ENCODE measurements at places on chromosomes 2 and 18. TPM values are rescaled to one million over a fixed set of nuclear protein-coding genes. Genes with fewer than 3 reads are reported as not detected.

- H3K27me3 ChIP-seq, result no peaks in the 10 kb centered on the region
- H3K4me3 ChIP-seq, result no peak overlapping the region
- H3K4me1 ChIP-seq, result no peaks in the 10 kb centered on the region
- H3K36me3 ChIP-seq, result no peaks in the 10 kb centered on the region
Measured at GRCh38 chr2:223328578-223328977, 273.6 kb downstream of the SCG2 start.

Gene DDX1
- 100.0 TPM for total RNA-seq

GRCh38 chr2:101145406-101145805 lies 5.8 kb downstream of the TBC1D8 start:
- peaks cover 51% of the 10 kb centered on the region for H3K27me3 ChIP-seq
- H3K27ac ChIP-seq, result no peak overlapping the region
- no peak for DNase-seq
- no peak overlapping the region for H3K4me3 ChIP-seq
- H3K36me3 ChIP-seq, result no peaks in the 10 kb centered on the region
- H3K4me1 ChIP-seq, result peaks cover 3% of the 10 kb centered on the region

DNA sequence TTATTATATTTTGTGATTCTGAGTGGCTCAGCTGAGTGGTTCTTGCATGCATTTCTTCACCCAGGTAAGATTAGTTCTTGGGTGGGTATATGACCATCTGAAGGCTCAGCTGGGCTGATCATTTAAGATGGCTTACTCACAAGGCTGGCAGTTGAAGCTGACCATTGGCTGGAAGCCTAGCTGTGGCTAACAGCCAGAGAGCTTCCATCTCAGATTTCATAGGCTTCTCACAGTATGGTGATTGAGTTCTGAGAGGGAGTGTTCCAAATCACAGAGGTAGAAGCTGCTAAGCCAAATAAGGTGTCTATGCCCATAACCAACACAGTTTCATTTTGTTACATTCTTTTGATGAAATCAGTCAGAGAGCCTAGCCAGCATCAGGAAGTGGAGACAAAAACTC lies 117.4 kb upstream of the RPRM start:
- no peak for DNase-seq
- no peaks in the 10 kb centered on the region for H3K4me1 ChIP-seq
- H3K27me3 ChIP-seq, result no peaks in the 10 kb centered on the region
- no peaks in the 10 kb centered on the region for H3K36me3 ChIP-seq
- H3K27ac ChIP-seq, result no peak overlapping the region
- H3K4me3 ChIP-seq, result no peak overlapping the region

DNA sequence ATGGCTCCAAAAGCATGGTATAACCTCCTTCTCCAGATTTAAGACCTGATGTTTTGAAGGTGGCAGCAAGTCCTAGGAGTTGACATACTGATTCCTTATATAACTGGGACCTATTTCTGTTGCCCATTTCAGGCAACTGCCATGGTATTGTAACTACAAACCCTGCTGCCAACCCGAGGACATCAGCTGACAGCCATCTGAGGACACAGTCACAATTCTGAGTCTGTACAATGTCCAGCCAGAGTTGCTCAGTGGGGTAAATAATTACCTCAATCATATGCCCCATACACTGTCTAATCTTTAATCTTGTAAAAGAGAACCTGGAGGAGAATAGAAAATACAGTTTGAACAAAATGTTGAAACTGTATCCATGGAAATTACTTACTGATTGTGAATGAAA lies 8.7 kb upstream of the GAREM2 start:
- H3K27ac ChIP-seq, result no peak overlapping the region
- H3K36me3 ChIP-seq, result no peaks in the 10 kb centered on the region
- H3K4me3 ChIP-seq, result no peak overlapping the region
- H3K4me1 ChIP-seq, result no peaks in the 10 kb centered on the region
- no peak for DNase-seq

DNA sequence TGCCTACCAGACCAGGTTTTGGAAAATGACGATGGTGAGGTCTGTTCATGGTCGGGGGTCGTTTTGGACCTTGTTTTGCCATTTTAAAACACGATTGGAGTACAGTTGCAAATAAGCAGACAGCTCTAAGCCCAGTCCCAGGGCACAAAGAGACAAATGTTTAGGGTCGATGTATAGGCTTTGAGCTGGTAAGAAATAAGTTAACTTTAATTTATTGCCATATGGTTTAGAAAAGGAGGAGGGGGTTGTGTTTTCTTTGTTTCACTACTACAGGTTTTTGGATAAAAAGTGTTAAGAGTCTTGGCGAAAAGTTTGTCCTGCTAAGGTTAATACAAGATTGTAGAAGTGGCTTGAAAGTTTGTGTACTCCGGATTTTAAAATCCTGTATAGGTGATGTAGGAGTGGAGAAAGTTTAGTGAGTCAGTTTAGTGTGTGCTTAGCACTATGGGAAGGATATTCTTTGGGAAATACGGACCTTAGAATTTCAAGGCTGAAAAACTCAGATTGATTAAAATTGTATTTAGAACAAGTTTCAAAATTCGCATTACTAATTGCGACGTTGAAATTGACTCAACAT lies 1.3 kb downstream of the KCMF1 start:
- H3K4me1 ChIP-seq, result peaks cover 45% of the 10 kb centered on the region
- H3K4me3 ChIP-seq, result peak overlapping the region; percentile 90
- H3K27me3 ChIP-seq, result no peaks in the 10 kb centered on the region

Gene RNU2-63P
- total RNA-seq, result 19.7 TPM

- no peak overlapping the region for H3K4me3 ChIP-seq
- no peaks in the 10 kb centered on the region for H3K36me3 ChIP-seq
- no peak for DNase-seq
- H3K27ac ChIP-seq, result no peak overlapping the region
Measured at GRCh38 chr2:60118061-60118460, 435.4 kb downstream of the BCL11A start.

Gene CD226
- 85.3 TPM for total RNA-seq

DNA sequence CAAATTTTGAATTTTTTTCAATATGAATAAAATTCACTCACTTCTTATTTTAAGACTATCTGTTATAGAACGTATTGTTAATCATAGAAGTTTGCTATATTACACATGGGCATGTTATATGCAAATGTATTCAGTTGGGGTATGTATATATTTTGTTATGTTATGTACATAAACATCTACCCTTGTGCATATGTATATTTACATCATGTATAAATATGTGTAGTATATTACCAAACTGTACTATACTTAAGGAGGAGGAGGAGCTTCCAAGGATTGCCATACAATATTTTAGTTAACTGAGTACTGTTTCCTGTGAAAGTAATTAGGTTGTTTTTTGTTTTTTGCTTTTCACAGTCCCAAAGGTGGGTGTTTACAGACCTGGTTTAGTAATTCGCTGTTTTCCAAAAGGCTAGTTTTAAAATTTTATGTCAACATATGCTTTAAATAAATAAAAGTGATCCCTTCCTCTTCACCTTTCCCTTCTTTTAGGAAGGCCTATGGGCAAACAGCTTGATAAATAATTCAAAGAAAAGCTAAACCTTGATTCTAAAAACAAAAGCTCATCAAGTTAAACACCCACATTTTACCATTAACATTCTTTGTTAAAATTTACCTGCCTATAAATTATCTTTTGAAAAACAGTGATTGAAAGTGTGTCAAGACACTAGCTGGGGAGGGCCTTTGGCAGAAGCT lies 12.9 kb upstream of the POU3F3 start:
- H3K4me1 ChIP-seq, result peaks cover 4% of the 10 kb centered on the region
- H3K36me3 ChIP-seq, result no peaks in the 10 kb centered on the region
- no peak for DNase-seq
- peaks cover 36% of the 10 kb centered on the region for H3K27me3 ChIP-seq

DNA sequence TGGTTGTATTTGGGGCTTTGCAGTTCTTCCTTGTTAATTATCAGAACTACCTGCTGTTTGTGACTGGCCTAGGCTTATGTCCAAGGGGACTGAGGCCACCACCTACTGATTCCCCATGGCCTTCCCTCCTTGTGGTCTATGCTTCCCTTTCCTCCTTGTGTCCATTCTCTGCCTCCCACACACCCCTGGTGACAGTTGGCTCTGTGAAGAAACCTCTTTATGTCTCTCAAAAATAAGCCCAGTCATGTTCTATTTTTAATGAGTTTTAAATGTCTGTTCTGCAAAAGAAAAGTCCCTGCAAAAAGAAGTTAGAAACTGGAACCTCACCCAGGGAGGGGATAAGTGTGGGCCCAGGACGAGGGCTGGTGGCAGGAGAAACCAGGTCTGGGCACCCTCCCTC lies 105.0 kb downstream of the SMC6 start:
- H3K27me3 ChIP-seq, result no peaks in the 10 kb centered on the region
- no peaks in the 10 kb centered on the region for H3K4me1 ChIP-seq
- H3K27ac ChIP-seq, result no peak overlapping the region
- DNase-seq, result no peak
- no peaks in the 10 kb centered on the region for H3K36me3 ChIP-seq

GRCh38 chr18:40414155-40414754 lies 1540.8 kb upstream of the PIK3C3 start:
- no peak overlapping the region for H3K27ac ChIP-seq
- no peaks in the 10 kb centered on the region for H3K36me3 ChIP-seq
- H3K4me3 ChIP-seq, result no peak overlapping the region

Gene CD8B2
- not detected for total RNA-seq

GRCh38 chr2:27078267-27079194 lies at the start of gene EMILIN1:
Gene EMILIN1, plus strand, starts transcription at chr2:27078615. Its CDS starts 451 bp downstream, at chr2:27079066.
- H3K4me3 ChIP-seq, result no peak within 1 kb of the TSS
- DNase-seq, result no peak
- H3K27ac ChIP-seq, result no peak within 1 kb of the TSS
- no peaks in the 10 kb centered on the region for H3K36me3 ChIP-seq
- H3K4me1 ChIP-seq, result peaks cover 43% of the 10 kb centered on the region

GRCh38 chr2:118750959-118751565 lies 96.4 kb downstream of the EN1 start:
- H3K4me3 ChIP-seq, result no peak overlapping the region
- no peaks in the 10 kb centered on the region for H3K27me3 ChIP-seq
- no peaks in the 10 kb centered on the region for H3K4me1 ChIP-seq
- no peak overlapping the region for H3K27ac ChIP-seq
- H3K36me3 ChIP-seq, result no peaks in the 10 kb centered on the region

Gene RFTN2
- not detected for total RNA-seq

Gene ARPC2
- 639 TPM for total RNA-seq

- no peaks in the 10 kb centered on the region for H3K27me3 ChIP-seq
- no peaks in the 10 kb centered on the region for H3K4me1 ChIP-seq
- DNase-seq, result no peak
- no peaks in the 10 kb centered on the region for H3K36me3 ChIP-seq
- no peak overlapping the region for H3K27ac ChIP-seq
- H3K4me3 ChIP-seq, result no peak overlapping the region
Measured at GRCh38 chr18:48571639-48572384, 33.0 kb downstream of the CTIF start.

GRCh38 chr2:221153226-221153625 lies 418.9 kb downstream of the EPHA4 start:
- H3K4me3 ChIP-seq, result no peak overlapping the region
- no peak overlapping the region for H3K27ac ChIP-seq
- no peaks in the 10 kb centered on the region for H3K4me1 ChIP-seq
- no peaks in the 10 kb centered on the region for H3K36me3 ChIP-seq
- DNase-seq, result no peak

DNA sequence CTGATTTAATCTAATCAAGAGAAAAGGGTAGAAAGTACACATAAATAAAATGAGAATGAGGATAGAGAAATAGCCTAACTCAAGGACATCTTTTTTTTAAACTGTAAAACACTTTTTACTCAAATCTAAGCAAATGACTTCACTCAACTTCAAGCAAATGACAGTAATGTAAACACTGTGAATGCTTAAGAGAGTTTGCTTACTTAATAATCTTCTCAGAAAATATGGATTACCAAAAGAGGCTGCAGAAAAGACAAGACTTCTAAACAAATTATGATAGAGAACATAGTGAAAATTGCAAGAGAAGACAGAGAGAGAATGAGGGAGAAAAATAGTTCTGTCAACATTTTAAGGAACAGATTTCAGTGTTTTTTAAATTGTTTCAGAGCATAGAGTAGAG lies 52.5 kb downstream of the FAM124B start:
- peaks cover 28% of the 10 kb centered on the region for H3K27me3 ChIP-seq
- no peaks in the 10 kb centered on the region for H3K36me3 ChIP-seq
- H3K4me3 ChIP-seq, result no peak overlapping the region

GRCh38 chr2:220893411-220893810 lies 678.7 kb downstream of the EPHA4 start:
- DNase-seq, result no peak
- H3K4me1 ChIP-seq, result no peaks in the 10 kb centered on the region
- no peak overlapping the region for H3K4me3 ChIP-seq

Gene KIF1A
- total RNA-seq, result 0.97 TPM

Gene SCYGR4
- total RNA-seq, result not detected

DNA sequence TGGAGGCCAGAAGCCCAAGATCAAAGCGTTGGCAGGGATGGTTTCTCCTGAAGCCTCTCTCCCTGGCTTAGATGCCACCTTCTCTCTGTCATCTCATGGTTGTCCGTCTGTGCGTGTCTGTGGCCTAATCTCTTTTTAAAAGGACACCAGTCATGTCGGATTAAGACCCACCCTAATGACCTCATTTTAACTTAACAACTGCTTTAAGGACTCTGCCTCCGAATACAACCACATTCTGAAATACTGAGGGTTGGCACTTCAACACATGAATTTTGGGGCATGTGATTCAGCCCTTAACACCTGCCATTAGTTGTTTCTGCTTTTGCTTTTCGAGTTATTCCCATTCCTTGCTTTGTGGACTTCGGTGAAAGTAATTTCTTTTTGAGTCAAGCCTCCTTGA lies 97.8 kb upstream of the SMIM21 start:
- no peaks in the 10 kb centered on the region for H3K36me3 ChIP-seq
- no peaks in the 10 kb centered on the region for H3K27me3 ChIP-seq
- H3K4me3 ChIP-seq, result no peak overlapping the region

Gene RTP5
- total RNA-seq, result 0.30 TPM

GRCh38 chr2:185137700-185138099 lies 539.4 kb downstream of the ZNF804A start:
- H3K4me3 ChIP-seq, result no peak overlapping the region
- H3K4me1 ChIP-seq, result no peaks in the 10 kb centered on the region
- H3K36me3 ChIP-seq, result no peaks in the 10 kb centered on the region
- no peaks in the 10 kb centered on the region for H3K27me3 ChIP-seq

DNA sequence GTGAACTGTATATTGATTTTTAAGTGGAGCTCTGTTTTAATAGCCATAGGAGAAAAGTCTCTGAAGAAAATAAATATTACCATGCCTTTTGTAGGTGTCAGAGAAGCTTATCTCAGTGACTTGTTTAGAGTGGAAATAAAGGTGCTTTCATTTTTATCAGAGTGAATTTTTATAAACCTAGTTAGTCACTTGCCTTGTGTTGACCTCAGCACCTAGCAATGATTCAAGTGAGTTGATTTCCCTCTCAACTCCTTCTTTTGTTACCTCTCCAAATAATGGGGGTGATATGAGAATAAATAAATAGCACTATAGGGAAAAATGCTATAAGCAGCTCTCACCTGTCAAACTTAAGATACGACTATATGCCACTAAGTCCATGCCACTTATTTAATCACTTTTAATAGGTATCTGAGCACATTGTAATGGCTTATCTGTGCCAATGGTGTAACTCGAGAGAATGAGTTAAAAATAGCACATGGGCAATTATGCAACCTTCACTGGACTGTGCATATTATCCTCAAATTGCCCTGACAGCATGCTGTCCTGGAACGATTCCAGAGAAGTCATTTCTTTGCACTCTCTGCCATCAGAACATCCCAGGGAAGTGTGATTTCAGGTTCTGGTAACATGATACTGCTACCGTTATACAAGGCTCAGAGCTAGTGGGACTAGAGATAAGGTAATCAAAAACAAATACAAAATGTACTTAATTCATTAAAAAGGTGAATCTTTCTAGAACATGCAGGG lies 290.8 kb downstream of the CCDC85A start:
- no peaks in the 10 kb centered on the region for H3K36me3 ChIP-seq
- H3K4me3 ChIP-seq, result no peak overlapping the region

Gene CHRNG
- total RNA-seq, result not detected

- no peaks in the 10 kb centered on the region for H3K36me3 ChIP-seq
- peaks cover 2% of the 10 kb centered on the region for H3K4me1 ChIP-seq
- no peaks in the 10 kb centered on the region for H3K27me3 ChIP-seq
- no peak overlapping the region for H3K27ac ChIP-seq
- DNase-seq, result no peak
Measured at GRCh38 chr2:213763354-213763753, 479.1 kb downstream of the SPAG16 start.

Gene TCF23
- not detected for total RNA-seq
